Femur (tissue), 1 donor: ENCODE measurements at places on chromosomes 5 and 9.
A peak's percentile ranks its signal among the peaks of the same experiment; 100 is the strongest.

DNA sequence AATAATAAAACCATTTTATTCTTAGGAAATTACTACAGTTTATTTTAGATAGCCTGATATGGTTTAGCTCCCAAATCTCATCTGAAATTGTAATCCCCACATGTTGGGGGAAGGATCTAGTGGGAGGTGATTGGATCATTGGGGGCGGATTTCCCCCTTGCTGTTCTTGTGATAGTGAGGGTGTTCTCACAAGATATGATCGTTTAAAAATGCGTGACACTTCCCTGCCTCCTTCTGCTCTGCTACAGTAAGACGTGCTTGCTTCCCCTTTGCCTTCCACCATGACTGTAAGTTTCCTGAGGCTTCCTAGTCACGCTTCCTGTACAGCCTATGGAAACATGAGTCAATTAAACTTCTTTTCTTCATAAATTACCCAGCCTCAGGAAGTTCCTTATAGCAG, 122.4 kb upstream of the FGF10 start:
- no peak for DNase-seq

GRCh38 chr5:157107508-157107907, 1.3 kb downstream of the HAVCR2 start:
- DNase-seq = no peak

DNA sequence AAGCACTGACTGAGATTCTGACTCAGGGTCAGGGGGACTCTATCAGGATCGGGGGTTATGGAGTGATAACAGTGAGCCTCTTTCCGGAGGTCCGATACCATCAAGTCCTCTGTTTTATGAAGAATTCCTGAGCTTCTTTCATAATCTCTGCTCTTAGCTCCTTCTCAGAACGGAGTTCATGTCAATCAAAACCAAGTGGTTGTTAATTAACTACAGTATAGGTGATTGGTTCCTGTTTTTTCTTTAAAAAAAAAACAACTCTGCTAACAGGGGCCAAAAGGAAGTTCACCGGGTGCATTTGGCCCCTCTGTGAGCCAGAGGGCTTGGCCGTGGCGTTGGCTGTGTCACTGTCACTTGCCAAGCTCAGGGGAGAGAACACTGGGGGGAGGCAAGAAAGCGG, 4.0 kb downstream of the GFI1B start:
- DNase-seq = no peak

GRCh38 chr9:109463924-109464625, 34.0 kb downstream of the PTPN3 start:
- no peak for DNase-seq

DNA sequence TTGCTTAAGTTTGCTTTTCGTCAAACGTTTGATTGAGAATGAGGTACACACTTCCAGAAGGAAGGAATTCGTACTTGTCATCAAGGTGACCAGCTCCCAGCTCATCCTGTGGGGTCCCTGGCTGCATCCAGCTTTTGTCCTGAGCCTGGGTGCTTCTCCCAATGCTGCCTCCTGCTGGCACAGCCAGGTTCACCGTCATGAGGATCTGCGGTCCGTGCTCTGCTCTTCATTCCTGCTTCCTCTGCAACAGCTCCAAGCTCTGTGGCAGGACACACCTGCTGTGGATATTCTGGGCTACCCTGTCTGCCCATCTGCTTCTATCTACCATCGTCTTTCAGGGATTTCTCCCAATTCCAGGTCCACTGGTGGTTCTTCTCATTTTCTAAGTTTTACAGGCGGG, 13.3 kb upstream of the UBE2QL1 start:
- no peak for DNase-seq

GRCh38 chr9:126474786-126475485, 138.8 kb upstream of the LMX1B start:
- DNase-seq = no peak

DNA sequence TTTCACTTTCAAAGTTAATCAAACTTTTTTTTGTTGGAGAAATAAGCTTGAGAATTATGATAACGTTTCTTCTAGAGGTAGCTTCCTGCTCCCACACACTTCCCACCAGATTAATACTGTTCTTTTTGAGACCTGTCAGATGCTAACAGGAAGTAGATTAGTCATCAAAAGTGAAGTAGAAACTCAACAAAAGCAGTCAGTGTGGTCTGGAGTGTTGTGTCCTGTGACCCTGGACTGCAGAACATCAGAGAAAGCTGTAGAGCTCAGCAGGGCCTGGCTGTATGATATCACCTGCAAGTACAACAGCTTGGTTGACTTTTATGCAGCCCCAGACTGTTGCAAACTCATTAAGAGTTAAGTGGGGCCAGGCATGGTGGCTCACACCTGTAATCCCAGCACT, 495.7 kb upstream of the CYLC2 start:
- no peak for DNase-seq

GRCh38 chr5:145793574-145793973, 41.6 kb downstream of the PRELID2 start:
- no peak for DNase-seq

DNA sequence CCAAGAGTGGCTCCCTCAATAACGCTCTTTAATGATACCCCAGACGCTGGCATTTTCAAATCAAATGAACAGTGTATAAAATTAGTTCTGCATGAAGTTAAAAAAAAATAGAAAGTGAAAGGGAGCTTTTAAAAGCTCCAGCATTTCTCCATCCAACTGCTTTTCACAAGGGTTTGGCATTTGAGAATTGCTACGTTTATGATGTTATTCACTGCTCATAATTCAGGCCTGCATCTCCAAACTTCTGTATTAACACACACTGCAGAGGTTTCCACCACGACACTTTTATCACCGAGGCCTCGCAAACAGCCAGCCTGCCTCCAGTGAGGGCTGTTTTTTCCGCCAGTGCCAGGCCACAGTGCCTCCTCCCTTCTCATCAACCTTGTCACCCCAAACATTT, 205.5 kb upstream of the EFNA5 start:
- DNase-seq = no peak

GRCh38 chr5:109689740-109690241, at the start of gene MAN2A1:
Gene MAN2A1, plus strand, starts transcription at chr5:109689927. Its CDS starts 491 bp downstream, at chr5:109690418.
- peak; percentile 91 for DNase-seq

- no peak for DNase-seq
Observed at GRCh38 chr9:37324691-37325490, 97.6 kb upstream of the GRHPR start.

GRCh38 chr9:77677957-77678535, 29.9 kb upstream of the GNA14 start:
- peak; percentile 32 for DNase-seq

DNA sequence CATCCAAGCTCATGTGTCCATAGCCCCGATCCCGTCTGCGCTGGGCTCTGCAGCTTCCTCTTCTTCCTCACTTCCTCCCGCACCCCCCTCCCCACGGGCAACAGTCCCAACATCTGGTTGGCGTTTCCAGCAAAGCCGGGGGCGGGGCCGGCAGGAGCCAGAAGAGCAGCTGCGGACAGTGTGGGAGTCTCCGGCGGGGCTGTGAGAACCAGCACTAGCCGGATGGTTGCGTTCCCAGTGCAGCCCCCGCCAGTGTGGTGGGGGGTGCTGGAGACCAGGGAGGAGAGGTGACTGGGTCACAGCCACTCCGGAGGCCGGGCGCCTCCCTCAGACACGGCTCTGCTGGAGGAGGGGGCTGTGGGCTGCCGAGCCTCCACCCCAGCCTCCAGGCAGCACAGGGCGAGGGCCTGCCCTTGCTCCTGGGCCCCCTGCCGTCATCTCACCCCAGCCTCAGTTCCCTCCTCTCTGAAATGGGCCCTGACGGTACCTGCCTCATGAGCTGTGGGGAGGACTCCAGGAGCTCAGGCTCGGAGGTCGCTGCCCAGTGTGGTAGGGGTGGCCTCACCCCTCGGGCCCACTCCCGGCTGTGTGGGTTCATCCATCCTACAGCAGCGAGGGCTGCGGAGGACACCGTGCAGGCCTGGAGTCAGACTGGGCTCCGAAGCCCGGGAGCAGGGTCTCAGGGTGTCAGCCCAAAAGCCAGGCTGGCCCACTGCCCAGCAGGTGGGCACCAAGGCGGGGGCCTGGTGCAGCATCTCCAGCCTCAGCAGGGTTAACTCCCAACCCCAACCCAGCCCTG, 41.5 kb upstream of the NOTCH1 start:
- DNase-seq = peak; percentile 94

DNA sequence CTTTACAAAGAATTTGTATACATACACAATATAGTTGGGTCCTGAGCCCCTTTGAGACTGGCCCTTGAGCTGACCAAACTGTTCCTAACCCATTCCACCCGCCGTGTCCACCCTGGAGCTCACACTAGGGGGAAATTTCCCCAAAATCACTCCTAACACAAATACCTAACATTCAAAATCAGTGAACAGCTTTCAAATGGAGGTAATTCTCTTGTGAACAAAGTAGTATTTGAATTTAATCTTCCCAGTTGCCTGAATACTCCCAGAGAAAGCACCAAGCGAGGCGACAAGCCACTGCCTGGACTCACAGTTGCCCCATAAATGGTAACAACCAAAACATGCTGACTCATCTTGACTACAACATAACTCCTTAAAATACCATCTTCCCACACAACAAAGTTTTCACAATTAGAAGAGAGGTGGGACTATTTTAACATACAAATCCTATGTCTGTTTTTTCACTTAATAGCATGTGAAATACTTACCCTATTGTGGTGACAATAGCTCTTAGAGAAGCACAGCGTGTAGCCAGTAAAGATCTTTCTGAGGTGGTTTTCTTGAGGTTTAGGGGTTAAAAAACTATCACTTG, 31.7 kb upstream of the SCAMP1 start:
- DNase-seq = no peak

DNA sequence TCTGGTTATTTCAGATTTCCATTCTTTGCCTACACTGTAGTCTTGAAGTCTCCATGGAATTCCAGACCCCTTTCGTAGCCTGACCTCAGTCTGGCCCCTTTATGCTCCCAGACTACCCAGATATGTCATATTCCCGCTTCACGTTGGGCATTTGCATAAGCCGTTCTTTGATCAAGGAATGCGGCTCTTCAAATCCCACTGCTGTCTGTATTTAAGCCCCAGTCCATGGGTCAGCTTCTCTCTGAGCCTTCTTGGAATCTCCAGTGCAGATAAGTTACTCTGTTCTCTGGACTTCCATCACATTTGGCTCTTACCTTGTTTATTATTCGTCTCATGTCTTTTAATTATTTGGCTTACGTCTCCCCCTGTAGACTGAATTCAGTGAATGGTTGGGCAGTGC, 97.4 kb downstream of the PARP8 start:
- no peak for DNase-seq

- no peak for DNase-seq
Observed at GRCh38 chr9:81789721-81790120, 100.4 kb upstream of the TLE1 start.

DNA sequence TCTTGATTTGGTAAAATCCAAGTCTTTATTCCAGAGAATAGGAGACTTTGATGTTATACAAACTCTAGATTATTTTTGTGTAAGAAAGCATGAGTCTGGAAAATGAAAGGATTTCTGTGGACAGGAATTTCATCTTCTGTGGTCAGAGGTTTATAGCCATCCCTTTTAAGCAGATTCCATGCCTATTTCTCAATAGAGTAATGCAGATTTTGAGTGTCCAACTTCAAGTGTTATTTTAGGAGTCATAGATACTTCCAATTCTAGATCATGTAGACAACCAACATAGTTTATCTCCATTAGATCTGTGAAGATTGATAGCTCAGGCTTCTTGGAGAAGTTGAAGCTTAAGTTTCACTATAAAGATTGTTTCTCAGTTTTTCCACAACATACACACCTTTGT, 379.7 kb downstream of the PSAT1 start:
- no peak for DNase-seq

- DNase-seq = peak; percentile 22
Observed at GRCh38 chr5:91219091-91219802, 163.9 kb downstream of the ARRDC3 start.

- DNase-seq = no peak
Observed at GRCh38 chr5:170426149-170426767, 37.1 kb upstream of the KCNMB1 start.

DNA sequence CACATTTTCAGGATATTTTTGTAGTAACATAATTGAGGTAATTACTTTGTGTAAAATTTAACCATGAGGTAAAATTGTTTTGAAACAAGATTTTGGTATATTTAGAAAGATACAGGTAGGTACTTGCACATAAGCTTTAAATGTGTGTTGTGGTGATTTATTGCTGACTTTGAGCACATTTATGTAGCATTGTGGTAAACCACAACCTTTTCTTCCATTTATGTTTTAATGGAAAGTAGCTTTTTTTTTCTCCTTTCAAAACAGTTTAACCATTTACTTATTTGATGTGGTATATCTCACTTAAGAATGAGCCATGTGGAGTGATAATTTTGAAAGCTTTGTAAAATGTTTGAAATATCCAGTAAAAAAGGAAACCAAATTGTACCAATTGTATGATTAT, 35.6 kb downstream of the FCHO2 start:
- DNase-seq = no peak

- no peak for DNase-seq
Observed at GRCh38 chr5:113749334-113749733, 235.8 kb downstream of the YTHDC2 start.

DNA sequence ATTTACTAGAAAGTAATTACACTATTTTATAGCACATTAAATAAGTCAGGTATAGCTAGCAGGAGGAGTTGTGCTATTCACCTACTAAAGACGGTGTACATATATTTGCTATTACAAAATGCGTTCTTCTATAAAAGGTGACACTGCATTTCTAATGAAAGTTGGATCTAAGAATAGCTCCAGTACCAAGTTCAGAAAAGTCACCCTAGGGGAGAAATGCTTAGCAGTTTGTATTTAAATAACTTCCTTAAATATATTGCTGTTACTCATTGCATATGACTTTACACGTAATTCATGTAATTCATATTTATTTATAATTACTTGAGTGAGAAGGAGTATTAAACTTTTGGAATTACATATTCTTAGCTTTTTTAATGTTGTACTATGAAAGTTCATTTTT, 7.0 kb upstream of the SUB1 start:
- DNase-seq = no peak

GRCh38 chr9:21782205-21782604, 20.2 kb upstream of the MTAP start:
- no peak for DNase-seq

GRCh38 chr9:4224181-4224580, 75.7 kb downstream of the GLIS3 start:
- DNase-seq = no peak

DNA sequence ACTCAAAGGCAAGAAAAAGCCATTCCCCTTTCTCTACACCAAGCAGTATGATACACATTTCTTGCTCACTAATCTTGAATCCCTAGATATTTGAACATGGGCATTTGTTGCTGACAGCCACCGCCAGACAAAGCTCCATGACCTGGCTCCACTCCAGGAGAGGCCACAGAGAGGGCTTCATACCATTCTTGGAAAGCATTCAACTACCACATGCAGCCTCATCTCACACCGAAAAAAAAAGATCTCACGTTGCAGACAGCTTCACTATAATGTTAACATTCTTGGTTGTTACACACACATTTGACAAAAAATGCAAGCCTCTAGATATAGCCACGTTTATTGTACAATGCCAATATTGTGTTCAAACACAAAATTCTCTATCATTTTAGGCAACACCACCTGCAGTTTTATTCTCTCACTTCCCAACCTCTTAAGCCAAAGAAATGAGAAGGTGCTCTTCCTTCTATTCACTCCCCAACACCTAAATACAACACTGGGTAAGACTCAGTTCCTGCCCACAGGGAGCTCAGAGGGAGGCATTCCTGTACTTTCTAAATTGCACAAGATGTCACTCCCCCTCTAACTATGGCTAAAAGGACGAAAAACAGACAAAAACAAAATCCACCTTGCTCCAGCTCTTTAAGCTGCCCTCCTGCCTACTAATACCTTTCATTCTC, 222.4 kb downstream of the TSSK1B start:
- DNase-seq = peak; percentile 71

GRCh38 chr5:6770826-6771607, 57.8 kb downstream of the TENT4A start:
- DNase-seq = no peak
